Non-pigmented ciliary epithelial cell (primary cell): ENCODE measurements at places on chromosomes 6 and 20.

- no peak for DNase-seq
These were observed 20.3 kb upstream of the PNPLA1 start for GRCh38 chr6:36249536-36249935.

- no peak for DNase-seq
These were observed 262.3 kb upstream of the PLN start for GRCh38 chr6:118285791-118286190.

- no peak for DNase-seq
These were observed 401.8 kb downstream of the SAMD5 start for GRCh38 chr6:147910281-147910680.

- DNase-seq, result no peak
These were observed 36.0 kb downstream of the KIZ start for GRCh38 chr20:21161926-21162325.

DNA sequence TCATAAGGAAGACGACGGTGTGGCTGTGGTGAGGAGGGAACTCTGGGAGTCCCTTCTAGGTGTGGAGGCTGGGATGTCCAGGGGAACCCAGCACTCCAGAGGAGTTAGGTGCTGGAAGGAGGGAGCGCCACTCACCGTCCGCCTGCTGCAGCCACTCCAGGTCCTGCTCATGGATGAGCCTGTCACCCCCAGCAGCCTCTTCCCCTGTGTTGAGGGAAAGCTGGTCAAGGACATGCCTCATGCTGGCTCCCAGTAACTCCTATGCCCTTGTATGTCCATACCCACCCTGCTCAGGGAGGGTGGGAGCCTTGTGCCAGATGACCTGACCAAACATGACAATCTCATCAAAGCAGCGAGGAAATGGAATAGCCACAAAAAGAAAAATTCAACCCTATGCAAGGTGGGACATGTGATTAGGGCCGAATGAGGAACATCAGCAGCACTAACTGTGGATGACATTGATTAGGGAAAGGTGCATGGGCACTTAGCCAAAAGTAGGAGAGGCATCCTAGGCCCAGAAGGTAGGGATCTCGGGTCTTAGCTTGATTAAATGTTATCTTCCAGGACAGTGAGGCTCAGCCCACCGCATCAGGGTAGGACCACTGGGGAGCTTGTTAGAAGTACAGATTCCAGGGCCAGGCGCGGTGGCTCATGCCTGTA is 3.0 kb downstream of the DNPH1 start:
- no peak for DNase-seq

DNA sequence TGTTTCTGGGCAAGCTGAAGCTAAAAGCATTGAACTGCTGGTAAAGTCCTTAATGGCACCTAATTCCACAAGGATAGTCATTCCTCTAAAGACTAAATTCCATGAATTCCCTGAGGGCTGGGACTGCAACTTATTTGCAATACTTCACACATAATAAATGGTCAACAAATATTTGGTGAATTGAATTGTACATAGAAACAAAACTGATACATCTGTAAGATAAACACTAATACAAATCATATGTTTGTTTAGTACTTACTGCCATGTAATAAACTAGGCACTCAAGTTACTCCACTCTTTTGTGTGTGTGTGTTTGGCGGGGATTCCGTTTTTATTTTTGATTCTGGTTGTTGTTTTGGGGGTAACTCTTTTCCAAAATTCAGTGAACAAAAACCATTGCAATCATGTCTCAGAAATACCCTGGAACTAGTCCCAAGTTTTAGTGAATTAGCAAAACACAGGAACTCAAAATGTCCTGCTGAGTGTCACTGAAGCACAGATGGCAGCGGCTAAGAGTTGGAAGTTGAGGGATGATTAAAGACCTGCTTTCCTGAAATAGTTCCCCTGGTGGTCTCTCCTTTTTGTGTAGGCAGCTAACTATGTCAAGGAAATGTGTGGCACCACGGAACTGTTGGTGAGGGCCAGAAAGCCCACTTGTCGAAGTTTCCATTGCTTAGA is 74.8 kb upstream of the SNRPB2 start:
- DNase-seq, result no peak

DNA sequence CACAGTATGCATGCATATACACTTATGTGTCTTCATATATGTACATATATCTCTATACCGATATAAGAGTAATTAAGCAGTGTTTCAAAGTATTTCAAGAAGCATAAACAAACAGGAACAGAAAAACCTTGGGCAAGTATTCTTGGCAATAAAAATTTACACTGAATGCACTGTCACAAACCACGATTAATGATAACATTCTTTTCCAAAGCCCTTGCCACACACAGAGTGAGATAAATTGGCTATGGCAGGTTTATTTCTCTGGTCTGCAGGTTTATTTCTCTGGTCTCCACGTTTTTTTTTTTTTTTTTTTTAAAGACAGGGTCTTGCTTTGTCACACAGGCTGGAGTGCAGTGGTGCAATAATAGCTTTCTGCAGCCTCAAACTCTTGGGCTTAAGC is 73.0 kb downstream of the PPP1R3G start:
- DNase-seq, result no peak

GRCh38 chr6:87907521-87907920 is 140.1 kb upstream of the SPACA1 start:
- DNase-seq, result no peak

GRCh38 chr6:97805596-97805995 is 522.6 kb upstream of the MMS22L start:
- DNase-seq, result no peak

DNA sequence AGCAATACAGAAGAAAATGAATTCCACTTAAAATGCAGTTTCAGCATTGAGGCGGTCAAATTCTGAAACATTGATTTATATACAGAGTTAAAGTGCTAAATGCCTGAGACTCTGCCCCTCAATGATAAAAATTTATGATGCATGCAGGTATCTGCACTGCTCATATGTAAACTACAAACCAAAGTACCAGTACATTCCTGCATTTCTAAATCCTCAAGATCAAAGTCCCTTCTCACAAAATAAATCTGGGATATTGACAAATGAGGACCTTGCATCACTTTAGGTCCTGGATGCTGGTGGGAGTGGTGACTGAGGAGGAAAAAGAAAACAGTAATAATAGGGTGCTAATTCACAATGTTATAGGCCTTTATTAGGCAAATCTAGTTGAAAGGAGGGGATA is 101.9 kb downstream of the FIG4 start:
- no peak for DNase-seq

GRCh38 chr6:161598896-161599295 is 325.0 kb upstream of the AGPAT4 start:
- DNase-seq, result no peak

DNA sequence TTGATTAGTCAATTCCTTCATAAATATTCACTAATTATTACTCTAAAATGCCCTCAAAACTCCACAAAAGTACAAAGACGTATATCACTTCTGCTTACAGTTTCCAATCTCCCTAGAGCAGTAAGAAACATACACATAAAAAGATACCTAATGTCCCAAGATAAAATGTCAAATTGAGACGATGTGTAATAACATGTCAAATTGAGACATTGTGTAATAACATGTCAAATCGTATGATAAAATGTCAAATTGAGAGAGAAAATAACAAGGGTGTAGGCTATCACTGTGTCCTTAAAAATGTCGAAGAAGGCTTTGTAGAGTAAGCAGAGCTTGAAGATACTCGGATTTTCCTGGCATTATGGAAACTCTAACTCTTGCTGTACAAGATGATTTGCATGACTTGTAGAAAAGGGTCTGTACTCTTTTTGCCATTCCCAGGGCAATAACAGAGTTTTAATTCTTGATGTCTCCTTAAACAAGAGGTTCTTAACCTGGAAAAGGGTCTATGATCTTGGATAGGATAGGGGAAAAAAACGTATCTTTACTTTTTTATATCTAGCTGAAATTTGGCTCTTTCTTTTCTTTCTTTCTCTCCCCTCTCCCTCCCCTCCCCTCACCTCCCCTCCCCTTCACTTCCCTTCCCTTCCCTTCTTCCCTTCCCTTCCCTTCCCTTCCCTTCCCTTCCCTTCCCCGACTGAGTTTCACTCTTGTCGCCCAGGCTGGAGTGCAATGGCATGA is 67.7 kb upstream of the ADGRG6 start:
- DNase-seq, result no peak
